NCI-H774 (cell line): ENCODE measurements at places on chromosomes 5 and 9.
A peak's percentile ranks its signal among the peaks of the same experiment; 100 is the strongest.

- no peak for DNase-seq
These were observed 10.4 kb upstream of the ZNF354B start for GRCh38 chr5:178849316-178849715.

DNA sequence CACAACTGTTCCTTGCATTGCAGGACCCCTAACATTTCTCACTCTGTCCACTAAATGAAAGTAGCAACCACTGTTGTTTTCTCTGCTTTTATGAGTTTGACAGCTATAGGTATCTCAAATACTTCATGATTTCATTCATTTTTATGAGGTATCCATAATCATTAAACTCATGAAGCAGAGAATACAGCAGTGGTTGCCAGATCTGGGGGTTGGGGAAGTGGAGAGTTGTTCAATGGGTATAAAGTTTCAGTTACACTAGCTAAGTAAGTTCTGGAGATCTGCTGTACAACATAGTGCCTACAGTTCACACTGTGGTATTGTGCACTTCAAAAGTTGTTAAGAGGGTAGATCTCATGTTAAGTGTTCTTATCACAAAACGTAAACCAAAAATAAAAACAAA, 23.4 kb upstream of the CAMK4 start:
- no peak for DNase-seq

- DNase-seq: no peak
These were observed 502.0 kb upstream of the KLF4 start for GRCh38 chr9:107991581-107991980.

DNA sequence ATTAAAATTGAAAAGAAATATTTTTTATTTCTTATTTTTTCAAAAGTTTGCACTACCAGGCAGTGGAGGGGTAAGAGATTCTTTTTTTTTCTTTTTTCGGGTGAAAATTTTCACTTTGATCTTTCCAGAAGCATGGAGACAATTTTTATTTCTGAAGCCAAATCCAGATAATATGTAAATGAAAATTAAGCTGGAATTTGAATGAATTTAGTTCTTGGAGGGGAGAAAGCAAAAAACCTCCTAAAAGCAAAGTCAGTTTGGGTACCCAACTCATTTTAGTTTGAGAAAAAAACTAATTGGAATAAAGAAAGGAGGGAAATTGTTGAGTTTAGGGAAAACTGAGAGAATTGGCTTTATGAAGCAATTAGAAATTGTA, 872 bp downstream of the ZNF618 start:
- DNase-seq: no peak

DNA sequence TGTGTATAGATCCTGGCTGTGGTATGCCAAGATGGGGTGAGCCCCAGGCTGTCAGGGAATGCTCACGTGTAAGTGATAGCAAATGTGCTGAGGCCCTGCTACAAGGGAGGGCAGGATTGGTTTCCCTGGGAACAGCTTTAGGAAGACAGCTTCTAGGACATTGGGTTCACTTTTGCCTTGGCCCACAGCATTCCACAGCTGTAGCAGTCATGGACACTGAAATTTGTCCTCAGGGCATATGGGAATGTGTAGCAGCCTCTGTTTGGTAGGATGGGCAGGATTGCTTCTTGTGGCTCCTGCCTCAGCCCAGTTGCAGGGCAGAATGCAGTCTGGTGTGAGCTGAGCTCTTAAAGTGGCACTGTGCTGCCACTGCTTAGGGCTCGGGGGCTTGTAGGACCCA, 1061.7 kb upstream of the WWC1 start:
- DNase-seq: no peak

GRCh38 chr5:102860035-102860434, 104.9 kb downstream of the PAM start:
- DNase-seq: no peak

- peak; percentile 60 for DNase-seq
These were observed 91.7 kb upstream of the SHB start for GRCh38 chr9:38160613-38161215.

DNA sequence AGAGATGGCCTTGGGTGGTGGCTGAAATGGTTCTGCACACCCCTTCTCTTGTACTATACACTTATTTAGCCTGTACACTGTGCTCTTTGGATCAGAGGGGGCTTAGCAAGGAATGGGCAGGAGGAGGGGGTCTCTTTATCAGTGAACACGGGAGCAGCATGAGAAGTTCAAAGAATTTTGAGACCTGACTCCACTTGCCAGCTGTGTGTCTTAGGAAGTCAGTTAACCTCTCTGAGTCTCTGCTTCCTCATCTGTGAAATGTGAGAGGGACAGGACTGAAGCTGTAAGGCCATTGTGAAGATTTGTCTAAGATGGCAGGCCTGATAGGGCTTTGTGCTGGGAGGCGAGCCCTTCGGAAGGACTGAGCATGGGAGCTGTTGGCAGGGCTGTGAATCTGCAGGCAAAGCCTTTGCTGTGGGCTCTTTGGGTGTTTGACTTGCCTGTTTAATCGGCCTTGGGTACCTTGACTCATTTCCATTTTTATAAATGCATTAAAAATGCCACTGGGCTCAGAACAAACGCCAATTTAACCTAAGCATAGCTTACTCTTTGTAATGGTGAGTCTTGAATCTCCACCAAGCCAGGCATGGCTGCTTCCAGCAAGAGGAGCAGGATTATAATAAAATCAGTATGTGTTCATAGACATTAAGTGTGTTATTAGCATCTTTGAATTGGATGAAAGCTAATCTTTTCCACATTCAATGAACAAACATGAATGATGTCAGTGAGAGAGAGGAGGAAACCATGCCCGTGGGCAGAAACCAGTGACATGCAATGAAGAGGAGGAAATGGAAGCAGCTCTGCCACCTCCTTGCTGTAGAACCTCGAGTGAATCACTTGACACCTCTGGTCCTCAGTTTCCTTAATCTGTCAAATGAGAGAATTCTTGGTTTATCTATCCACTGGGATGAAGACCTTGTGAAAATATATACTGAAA, 89.4 kb downstream of the MACROH2A1 start:
- no peak for DNase-seq

- DNase-seq: no peak
These were observed 76.7 kb upstream of the IL6ST start for GRCh38 chr5:56071470-56071869.

DNA sequence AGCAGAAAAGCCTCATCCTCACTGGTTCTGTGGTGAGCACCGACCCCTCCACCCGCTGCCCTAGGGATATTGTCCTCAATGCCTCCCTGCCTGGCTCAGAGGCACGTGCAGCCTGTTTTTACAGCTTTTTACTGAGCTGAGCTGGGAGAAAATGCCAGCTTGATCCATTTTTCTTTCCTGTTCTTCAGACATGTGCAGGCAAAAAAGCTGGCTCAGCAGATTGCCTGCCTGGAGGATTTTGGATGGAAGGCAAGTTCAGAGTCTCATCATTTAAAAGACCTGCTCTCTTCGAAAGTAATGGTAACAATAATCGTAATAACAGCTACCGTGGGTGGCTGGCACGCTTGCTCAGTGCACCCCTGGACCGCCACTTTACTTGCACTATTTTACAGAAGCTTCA, 135.0 kb upstream of the SMIM23 start:
- DNase-seq: no peak

- no peak for DNase-seq
These were observed 1259.8 kb downstream of the PTPRD start for GRCh38 chr9:9352877-9353481.

GRCh38 chr9:130895481-130896232, 955 bp downstream of the QRFP start:
- no peak for DNase-seq

DNA sequence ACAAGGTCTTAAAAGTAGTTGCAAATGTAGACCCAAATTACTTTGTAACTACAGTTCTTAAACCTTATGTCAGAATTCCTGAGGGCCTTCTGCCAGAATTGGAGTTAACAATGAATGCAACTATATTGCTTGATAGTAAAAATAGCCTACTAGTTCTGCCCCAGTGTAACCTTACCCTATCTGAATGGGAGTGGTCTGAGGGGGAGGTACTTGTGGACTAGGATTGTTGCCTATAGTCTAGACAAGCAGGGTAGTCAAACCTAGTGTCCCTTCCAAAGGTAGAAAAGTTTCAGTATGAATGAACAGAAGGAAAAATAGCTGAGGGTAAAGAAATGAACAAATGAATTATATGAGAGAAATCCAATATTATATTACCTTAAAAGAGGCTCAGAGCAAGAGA, 242.2 kb downstream of the PJA2 start:
- no peak for DNase-seq

GRCh38 chr5:55520117-55520839, 14.5 kb downstream of the PLPP1 start:
- DNase-seq: no peak

GRCh38 chr5:138504799-138505198, 38.2 kb downstream of the ETF1 start:
- DNase-seq: no peak

GRCh38 chr9:137170486-137171148, 766 bp upstream of the LRRC26 start:
- no peak for DNase-seq

- no peak for DNase-seq
These were observed 7.3 kb downstream of the FOXI1 start for GRCh38 chr5:170112876-170113521.

GRCh38 chr5:151751091-151751490, 7.3 kb downstream of the ATOX1 start:
- DNase-seq: no peak

GRCh38 chr5:144143625-144144024, 26.8 kb downstream of the YIPF5 start:
- no peak for DNase-seq

DNA sequence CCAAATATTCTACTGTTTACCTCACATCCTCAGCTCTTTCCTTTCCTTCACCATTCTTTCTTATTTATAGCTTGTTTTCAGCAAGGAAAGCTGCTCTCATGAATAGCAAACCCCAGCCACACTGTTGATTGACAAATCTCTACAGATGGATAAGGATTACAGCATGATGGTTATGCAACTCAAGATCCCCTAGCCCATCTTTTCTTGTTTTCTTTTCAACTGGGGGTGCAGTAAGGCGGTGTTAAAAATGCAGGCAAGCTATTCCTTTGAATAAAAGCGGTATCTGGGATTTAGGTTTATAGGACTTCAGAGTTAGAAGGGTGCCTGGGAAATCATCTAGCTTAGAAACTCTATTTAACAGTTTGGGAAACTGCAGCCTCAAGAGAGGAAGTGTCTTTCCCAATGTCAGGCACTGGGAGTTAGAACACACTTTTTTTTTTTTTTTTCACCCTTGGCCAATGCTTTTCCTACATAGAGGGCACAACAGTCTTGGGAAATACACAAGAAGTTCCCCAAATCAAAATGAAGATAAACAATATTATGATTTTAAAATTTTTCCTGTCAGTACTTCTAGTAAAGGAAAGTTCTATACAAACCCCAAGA, 2.6 kb downstream of the SPARC start:
- DNase-seq: no peak

DNA sequence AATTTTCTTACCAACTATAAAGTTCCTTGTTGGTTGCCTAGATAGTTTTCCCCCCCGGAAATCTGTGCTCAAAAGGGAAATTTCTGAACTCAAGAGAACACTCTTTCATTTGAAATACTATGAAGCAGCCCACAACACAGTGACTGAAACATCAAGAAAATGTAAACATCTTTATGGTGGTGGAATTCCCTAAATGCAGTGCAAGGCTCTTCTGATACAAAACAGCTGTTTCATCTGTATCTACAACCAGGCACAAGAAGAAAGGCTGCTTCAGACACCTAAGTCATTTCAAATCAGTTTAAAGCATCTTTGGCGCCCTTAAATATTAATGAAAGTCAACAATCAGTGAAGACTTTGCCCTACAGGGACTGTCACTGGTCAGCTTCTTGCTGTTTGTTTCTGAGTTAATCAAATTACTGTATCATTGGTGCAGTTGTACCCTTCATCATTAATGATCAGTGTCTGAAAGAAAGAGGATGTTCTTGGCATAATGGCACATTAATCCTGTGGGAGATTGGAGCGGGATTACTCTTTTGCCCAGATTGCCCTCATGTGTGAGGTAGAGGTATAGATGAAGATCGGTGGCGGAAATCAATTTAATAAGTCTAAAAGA, 947.0 kb downstream of the NR2F1-AS1 start:
- no peak for DNase-seq

GRCh38 chr5:111739416-111739815, 17.6 kb downstream of the NREP start:
- DNase-seq: no peak

- no peak for DNase-seq
These were observed 165.9 kb downstream of the DENND1A start for GRCh38 chr9:123763910-123764588.

DNA sequence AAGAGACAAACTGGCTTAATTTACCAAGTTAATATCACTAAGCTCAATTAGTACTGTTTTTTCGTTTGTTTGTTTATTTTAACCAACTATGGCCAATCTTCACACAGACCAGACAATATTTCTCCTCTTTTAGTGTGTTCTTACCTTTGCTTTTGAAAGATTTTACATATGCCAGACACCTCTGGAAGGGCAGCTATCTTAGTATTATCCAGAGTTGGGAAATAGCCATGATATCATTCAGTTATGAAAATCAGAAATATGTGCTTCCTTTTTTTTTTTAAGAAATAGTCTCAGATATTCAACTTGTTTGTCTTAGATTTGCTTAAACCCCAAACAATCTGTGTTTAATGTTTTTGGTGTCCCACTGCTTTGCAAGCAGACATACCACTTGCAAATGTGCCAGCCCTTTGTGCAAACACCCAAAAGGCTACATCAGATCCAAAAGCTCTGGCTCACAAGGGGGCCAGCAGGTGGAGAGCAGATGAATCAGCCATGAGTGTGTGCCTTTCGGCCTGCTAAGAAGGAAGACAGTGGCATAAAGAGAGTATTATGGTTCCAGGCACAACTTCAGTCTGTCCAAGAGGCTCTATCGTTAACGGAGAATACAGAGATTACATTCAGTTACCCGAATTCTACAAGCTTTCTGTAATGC, 147.6 kb downstream of the EFNA5 start:
- DNase-seq: no peak

DNA sequence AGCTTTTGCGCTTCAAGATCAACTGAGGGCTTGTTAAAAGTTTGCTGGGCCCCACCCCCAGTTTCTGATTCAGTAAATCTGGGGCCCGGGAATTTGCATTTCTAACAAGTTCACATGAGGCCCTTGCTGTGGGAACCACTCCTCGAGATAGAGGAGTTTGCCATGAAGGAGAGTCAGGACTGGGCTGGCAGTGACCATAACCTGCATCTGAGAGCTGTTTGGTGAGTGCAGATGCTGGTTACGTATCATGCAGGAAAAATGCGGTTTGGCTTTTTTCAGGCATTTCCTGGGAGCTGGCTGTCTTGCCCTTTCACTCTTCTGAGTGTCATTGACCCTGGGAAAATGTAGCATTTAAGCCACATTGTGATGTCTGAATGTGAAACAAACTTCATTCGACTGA, 9.4 kb upstream of the ANGPTL2 start:
- DNase-seq: no peak

GRCh38 chr5:73764996-73765395, 139.0 kb downstream of the ARHGEF28 start:
- DNase-seq: no peak

DNA sequence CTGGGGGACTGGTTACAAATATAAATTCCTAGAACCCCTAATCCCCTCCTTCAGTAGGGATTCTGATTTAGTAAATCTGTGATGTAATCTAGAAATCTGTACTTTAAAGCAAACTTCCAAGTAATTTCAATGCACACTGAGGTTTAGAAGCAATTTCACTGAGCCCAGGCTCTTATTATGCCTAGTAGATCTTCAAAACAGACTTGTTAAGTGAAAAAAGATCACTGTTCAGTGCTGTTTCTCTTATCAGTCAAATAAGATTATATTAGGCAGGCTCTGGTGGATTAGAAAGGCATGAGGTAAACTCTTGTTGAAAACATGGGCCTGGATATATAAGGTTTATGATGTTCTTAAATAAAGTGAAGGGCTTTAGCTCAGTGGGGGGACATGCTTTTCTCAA, 293.9 kb downstream of the ADGRV1 start:
- DNase-seq: no peak
